ENCODE measurements at places on chromosomes 3 and 15.

DNA sequence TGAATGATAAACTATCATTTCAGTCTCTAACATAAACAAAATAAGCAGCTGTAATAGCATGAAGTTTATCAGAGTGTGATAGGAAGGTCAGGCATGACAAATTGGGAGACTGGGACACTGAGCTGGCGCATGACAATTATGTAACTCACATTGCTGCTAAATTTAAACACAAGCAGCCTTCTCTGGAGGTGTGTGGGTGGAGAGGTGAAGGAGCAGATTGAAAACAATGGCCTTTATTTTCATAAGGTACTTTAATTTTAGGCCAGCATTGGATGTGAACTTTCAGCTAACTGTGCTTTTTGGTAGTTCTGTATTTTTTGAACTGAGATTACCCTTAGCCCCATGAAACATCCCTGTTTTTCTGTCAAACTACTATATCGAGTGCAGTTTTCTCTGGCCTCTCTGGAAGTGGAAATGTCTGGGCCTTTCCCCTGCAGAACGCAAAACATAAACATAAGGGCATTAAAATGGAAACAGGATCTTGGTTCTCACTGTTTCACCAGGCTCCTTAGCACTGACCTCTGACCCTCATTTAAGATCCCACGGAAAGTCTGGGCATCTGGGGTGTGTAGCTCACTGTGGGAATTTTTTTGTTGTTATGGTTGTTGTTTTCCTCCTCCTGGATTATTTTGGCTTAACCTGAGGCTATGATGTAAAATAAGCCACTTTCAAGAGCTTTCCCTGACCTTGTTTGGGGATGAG lies 160.1 kb upstream of the DPH6 start:
- peak; percentile 51 for DNase-seq

DNA sequence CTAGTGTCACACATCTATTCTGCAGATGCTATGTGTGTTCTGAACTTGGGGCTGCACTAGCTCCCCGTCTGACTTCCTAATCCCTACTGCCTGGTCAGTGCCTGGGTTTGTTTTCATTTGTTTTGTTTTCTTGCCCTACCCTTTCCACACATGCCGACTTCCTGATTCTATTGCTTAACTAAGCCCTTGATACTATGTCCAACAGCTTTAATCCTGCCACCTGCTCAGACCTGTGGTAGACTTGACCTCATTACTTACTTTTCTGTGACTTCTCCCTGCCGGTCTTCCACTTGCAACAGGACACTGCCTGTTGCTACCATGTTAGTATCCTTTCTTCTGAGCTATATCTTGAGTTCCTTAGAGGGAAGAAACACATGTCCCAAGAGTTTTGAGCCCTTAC lies 39.3 kb upstream of the CEMIP start:
- DNase-seq = no peak

DNA sequence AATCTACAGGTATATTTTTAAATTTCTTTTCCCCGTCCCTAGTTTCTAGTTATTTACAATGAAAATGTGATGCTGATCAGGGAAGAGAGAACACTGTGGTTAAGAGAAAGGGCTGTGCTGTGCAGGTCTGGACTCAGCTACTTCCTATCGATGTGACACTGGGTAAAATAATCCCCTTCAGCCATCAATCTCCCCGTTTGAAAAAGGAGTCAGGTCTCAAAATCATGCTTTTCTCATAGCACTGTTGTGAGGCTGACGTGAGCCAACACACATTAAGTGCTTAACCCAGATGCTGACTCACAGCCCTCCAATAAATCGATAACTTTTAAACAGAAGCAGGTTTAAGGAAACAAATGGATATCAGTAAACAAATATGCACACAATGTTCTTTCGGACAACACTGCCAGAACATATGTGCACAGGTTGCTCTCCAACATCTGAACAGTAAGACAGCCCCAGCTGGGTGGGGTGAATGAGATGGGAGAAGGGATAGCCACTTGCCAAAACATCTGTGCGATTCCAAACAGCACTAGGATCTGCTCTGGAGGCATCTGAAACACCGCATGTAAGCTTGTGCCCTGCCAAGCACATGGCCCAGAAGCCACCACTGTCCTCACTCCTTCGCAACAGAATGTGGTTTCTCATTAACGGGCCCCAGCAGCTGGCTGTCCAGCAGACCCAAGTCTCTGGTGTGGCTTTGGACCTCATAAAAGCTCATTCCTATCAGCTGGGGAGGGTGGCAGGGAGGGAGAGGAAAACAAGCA lies 143.2 kb upstream of the PRICKLE2 start:
- DNase-seq = no peak

DNA sequence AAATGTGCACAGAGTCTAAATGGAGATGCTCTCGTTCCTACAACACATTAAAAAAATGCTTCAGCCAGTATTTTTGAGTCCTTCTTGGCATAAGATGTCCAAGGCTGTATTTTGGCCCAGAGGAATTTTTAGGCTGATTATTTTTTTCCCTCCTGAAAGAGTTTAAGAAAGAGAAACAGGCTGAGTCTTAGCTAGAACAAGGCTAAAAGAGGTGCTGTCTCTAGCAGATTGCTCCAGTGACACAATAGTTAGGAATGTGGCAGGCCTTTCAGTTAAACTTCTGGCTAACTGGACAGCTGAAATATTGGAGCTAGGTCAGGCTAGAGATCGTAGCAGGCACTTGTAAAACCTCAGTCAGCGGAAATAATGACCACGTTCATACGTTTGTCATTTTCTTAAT lies 271.4 kb upstream of the RARB start:
- DNase-seq = peak; percentile 49

DNA sequence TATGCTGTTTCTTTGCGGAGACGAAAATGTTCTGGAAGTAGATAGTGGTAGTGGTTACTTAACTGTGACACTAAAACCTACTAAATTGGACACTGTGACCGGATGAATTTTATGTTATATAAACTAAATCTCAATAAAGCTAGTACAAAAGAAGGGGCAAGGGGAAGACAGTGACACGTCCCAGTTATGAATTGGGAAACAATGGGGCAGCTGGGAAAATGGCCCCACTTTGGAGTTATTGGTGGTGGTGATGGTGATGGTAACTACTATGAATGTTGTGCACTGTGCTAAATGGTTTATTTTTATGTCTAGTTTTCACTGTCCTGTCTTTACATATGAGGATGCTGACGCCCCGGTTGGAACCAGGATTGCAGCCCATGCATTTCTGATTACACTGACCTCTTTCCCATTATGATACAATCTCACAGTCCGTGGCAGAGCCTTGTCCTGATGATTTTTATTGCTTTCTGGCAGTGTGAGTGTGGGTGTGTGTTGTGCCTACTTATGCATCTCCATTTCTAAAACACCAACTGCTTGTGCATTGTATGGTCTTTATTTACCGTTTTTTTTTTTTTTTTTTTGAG lies 192.0 kb downstream of the FNDC3B start:
- no peak for DNase-seq

DNA sequence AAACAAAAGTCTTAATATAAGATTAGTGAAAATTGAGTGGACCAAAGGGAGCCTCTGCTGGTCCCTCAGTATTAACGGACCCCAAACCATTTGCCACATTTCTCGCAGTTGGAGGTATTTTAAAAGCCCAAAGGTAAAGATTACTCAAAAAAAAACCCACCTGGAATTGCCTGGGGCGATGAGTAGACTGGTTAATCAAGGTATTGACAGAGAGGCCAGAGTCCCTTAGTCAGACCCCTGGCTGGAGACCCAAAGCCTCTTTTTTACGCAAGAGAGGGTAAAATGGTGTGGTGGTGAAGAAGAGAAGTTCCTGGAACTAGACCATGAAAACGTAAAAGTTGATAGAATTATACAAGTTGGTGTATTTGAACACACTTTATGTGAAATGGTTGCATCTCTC lies 137.2 kb downstream of the IMPG2 start:
- DNase-seq = no peak

GRCh38 chr15:27254055-27254454 lies 283.1 kb downstream of the GABRG3 start:
- DNase-seq = no peak

- no peak for DNase-seq
These were observed 8.1 kb downstream of the ZBTB47 start for GRCh38 chr3:42661593-42662022.

- no peak for DNase-seq
These were observed 23.3 kb downstream of the WWTR1 start for GRCh38 chr3:149634573-149634972.

DNA sequence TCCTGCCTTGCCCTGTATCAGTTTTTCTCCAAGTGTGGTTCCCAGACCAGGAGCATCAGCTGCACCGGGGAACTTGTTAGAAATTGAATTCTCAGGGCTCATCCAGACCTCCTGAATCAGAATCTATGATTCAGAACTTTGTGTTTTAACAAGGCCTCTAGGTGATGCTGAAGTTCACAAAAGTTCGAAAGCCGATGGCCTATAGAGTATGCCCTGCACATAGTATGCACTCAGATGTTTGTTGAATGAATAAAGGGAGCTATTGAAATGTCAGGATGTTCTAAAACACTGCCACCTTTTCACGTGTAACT lies 664 bp upstream of the LARP6 start:
- peak; percentile 72 for DNase-seq

GRCh38 chr3:133986311-133986710 lies 43.4 kb downstream of the SLCO2A1 start:
- DNase-seq = no peak

- no peak for DNase-seq
These were observed 249.1 kb downstream of the IL5RA start for GRCh38 chr3:2861120-2861519.

DNA sequence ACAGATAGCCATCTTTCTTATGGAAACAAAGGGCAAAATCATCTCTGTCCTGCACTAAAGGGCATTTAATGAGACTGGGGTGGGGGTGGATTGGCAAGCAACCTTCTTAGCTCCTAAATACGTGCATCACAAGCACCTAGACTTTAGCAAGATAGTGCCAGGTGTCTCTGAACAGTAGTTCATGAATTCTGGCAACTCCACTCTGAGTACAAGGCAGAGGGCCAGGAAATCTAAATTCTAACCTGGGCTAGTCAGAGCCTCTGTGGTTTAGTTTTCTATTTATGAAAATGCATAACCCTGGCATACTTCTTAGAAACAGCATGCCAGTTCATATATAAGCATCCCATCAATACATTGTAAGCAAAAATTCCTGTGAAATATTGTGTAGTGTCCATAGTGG lies 788.5 kb downstream of the MCTP2 start:
- no peak for DNase-seq

GRCh38 chr3:39383045-39383880 lies at the start of gene SLC25A38:
SLC25A38 (plus strand) TSS chr3:39383370; CDS start chr3:39383725, 355 bp downstream.
- DNase-seq = peak; percentile 85

GRCh38 chr15:60932051-60932915 lies 296.8 kb downstream of the RORA start:
- DNase-seq = peak; percentile 65

GRCh38 chr15:88649286-88649733 lies 10.5 kb downstream of the ISG20 start:
- peak; percentile 92 for DNase-seq
